ENCODE measurements at places on chromosomes 12 and 14.

GRCh38 chr12:76307083-76307482 is 41.1 kb downstream of the BBS10 start:
- DNase-seq = no peak

DNA sequence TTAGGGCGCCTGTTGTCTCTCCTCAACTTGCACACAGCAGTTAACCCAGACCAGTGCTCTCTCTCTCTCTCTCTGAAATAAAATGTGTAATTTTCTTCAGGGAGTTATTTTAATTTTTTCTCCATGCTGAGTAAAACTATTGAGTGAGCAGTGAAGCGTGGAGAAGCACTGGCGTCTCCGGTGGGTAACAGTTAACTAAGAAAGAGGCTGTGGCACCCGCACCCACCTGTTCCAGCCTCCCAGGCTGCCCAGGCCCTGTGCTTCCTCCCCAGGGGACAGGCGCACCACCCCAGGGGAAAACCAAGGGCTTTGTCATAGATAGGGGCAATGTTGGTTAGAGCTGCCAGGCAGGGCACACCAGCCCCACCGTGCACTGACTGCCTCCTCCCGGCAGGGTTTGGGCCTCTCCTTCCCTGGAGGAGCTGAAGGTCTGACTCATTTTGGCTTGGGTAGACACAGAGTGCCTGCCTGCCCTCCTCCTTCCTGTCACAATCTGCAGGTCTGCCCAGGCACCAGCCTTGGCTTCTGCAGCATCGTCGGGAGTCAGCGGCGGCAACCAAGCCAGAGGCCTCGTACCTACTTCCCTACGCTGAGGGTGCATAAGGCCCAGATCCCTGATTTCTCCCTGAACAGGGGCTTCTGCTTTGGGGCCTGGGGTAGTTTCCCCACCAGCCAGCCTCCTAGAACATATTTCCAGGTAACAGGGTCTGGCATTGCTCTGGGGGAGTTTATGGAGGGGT is 3.9 kb downstream of the HOXC5 start:
- no peak for DNase-seq

- no peak for DNase-seq
Measured at GRCh38 chr12:100576331-100577036, 3.0 kb downstream of the GAS2L3 start.

DNA sequence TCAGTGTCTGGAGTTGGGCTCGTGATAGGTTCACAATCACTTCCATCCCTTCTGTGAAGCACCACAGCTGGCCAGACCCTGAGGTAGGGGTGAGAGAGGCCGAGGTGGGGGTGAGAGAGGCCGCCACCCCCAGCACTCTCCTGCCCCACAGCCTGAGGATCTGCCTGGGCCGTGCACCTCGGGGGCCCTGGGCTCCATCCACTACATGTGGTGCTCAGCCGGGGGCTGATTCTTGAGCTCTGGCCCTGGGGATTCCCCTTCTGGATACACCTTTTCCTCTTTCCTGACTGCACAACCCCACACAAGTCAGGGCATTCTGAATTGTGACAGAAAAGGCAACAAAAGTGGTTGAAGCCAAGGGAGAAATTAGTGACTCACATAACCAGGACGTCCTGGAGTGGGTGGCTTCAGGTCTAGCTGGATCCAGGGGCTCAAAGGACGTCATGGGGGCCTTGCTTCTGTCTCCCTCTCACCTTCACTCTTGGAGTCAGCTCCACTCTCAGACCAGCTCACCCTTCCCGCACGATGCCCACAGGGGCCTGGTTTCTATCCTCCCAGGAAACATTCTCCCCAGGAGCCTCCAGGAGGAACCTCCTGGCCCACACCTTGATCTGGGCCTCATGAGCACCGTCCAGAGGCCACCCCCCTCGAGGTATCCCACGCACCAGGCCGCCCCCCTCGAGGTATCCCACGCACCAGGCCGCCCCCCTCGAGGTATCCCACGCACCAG is 12.1 kb upstream of the FBRSL1 start:
- no peak for DNase-seq

DNA sequence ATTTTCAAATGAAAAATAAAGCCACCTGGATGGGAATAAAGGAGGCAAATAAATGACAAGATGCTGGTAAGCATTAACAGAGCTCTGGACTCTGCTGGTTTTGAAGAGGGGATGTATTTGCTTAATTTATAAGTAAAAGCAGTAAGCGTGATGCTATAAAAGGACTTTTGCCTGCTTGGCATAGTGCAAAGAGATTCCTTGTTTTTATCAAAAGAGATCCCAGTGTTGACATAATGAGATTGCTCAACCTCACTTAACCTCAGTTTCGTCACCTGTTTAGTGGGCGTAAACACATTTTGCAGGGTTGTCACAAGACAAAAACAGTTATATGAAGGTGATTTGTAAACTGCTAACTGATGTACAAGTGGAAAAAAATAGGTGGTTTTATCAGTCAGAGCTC is 13.8 kb downstream of the ASCL1 start:
- DNase-seq = no peak

GRCh38 chr12:84793558-84794367 is 118.8 kb downstream of the SLC6A15 start:
- DNase-seq = no peak

DNA sequence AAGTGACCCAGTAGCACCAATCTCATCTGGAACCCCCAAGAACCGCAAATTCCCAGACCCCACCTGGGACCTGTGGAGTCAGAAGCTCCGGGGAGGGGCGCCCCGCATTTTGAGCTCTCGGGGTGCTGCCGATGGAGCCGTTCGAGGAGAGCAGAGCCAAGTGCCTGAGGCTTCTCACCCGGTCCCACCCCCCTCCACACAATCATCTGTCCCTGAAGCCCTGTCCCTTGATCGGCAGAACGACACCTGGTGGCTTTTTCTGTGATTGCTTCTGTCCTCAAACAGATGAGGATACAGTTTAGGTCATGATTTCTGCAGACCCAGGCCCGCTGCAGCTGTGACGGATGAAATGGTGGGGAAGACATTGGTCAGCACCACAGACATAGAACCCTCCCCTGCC is 74.7 kb downstream of the NOC4L start:
- peak; percentile 76 for DNase-seq

GRCh38 chr12:11685716-11686115 is 36.2 kb downstream of the ETV6 start:
- DNase-seq = no peak

DNA sequence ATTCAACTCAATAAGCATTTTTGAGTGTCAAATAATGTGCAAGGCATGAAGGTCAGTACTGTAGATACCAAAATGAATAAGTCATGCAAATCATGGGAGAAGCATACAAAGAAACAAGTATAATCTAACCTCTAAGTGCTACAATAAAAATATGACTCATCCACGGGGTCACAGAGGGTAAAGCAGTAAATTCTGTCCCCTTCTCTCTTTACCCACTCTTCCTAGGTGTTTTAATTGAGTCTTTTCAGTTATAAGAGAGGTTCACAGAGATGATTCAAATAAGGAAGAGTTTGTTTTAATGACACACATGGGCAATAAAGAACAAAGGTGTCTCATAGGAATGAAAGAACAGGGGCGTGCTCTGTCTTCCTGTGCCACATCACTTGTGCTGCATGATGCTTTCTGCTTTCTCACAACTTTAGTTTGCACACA is 71.5 kb upstream of the DAAM1 start:
- DNase-seq = no peak

- no peak for DNase-seq
Measured at GRCh38 chr14:76882651-76883050, 56.4 kb downstream of the LRRC74A start.

DNA sequence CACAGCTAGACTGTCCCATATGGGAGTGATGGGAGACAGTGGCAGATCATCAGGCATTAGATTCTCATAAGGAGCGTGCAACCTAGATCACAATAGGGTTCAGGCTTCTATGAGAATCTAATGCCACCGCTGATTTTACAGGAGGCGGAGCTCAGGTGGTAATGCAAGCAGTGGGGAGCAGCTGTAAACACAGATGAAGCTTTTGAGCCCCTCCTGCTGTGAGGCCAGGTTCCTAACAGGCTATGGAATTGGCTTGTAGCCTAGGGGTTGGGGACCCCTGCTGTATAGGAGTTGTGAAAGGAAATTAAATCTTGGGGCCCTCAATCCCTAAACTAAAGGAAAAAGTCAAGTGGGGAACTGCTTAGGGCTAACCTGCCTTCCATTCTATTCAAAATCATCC is 29.6 kb downstream of the ADIPOR2 start:
- no peak for DNase-seq

DNA sequence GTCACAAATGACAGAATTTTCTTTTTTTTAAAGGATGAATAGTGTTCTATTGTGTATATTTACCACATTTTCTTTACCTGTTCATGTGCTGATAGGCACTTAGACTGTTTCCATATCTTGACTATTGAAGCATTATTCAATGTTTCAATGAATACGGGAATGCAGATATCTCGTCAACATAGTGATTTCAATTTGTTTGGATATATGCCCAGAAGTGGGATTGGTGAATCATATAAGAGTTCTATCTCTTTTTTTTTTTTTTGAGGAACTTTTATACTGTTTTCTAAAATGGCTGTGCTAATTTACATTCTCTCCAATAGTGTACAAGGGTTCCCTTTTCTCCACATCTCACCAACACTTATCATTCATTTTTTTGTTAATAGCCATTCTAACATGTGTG is 97.9 kb upstream of the FAR2 start:
- no peak for DNase-seq

DNA sequence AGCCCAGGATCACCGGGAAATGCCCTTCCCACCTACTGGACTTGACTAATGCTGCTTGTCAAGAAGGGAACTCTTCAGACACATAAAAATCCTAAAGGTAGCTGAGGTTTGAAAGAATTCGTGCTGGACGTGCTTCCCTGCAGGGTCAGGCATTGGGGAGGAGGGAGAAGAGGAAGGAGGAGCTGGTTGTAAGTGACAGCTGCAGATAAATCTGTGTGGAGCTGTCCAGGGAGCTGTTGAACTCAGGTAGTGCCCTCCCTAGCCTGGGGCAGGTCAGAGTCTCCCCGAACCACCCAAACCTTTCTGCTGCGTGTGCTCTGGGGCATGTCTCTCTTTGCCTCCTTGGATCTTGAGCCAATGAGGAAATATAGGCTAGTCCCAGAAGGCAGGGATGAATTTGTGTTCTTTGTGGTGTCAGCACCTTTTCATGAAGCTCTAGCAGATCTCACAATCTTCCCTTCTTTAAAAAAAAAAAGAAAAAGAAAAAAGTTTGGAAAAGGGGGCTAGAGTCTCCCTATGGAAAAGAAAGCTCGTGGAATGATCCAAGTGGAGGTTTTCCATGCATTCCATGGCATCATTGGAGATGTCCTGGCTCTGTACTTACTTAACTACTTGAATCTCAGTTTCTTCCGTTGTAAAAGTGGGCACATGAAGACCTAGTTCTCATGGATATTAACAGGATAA is 23.6 kb upstream of the FOS start:
- peak; percentile 90 for DNase-seq

DNA sequence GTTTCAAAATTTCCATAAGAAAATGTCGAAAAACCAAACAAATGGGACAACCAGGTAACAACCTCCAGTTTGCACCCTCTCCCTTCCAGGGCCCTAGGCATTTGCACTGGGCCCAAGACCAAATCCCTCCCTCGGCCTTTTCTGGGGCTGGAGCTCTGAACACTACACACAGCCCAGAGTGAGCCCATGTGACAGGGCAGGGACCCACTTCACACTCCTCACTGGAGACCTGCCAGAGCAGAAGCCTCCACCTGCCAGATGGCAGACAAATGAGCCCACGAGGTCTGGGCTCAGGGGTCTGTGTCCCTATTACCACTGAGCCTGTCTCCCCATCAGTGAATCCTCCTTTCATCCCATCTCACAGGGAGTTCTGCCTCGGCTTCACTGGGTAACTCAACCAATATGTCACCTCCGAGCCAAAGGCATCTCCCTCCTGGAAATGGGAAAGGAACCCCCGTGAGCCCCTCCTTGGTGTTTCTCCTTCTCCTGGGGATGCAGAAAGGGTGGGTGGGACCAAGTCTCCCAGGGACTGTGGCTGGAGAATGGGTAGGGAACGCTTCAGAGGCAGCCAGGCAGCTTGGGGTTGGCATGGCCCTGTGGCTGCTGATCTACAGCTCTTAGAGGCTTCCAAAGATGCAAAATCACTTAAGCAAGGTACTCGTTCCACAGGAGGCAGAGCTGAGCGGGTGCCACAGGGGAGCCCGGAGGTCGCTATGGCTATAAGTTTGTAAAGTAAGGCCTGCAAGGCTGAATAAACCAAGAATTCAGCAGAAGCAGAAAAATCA is 10.6 kb downstream of the VWF start:
- DNase-seq = no peak

- no peak for DNase-seq
Measured at GRCh38 chr14:54344445-54344844, 52.4 kb upstream of the CDKN3 start.

DNA sequence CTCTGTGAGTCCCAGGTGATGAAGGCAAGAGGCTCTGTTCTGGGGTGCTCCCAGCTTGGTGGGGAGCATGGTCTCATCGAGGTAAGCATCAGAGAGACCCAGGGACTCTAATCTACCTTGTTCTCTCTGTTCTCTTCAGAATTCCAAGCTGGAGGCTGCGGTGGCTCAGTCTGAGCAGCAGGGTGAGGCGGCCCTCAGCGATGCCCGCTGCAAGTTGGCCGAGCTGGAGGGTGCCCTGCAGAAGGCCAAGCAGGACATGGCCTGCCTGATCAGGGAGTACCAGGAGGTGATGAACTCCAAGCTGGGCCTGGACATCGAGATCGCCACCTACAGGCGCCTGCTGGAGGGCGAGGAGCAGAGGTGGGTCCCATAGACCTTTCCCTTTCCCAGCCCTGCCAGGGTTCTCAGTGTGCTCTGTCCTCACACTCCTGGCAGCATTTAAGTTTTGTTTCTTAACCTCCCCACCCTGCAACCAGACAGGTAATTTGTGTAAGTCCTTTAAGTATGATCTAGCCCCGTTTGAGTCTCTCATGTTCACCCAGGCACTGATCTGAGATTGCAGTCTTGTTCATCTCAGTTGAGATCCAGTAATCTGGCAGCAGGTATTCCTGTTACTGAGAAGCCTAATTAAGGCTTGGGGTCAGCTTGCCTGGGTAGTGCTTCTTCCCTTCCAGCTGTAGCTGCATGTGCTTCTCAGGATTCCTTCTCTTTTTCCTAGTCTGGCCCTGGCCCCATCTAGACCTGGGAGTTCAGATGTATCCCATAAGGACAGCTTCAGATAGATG is 14.8 kb upstream of the KRT81 start:
- no peak for DNase-seq

GRCh38 chr12:5043589-5044419 is at the start of gene KCNA5:
Gene KCNA5, plus strand, starts transcription at chr12:5043879. Its CDS starts 269 bp downstream, at chr12:5044148.
- no peak for DNase-seq

- DNase-seq = no peak
Measured at GRCh38 chr14:79036441-79036840, 866.3 kb downstream of the NRXN3 start.

DNA sequence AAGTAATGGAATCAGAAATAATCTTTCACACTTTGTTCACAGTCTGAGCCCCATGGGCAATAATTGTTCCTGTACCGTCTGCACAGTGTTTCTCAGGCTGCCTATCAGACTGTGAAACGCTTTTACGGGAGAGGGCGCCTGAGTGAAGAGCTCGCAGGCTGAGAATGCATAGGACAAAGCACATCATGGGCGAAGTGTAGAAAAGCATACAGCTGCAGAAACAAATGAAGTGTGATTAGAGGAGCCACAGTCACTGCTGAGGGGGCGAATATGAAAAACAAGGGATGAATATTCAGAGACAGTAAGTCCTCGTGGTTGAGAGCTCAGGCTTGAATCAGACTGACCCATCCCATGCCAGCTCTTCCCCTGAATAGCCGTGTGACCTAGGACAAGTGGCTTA is 438.4 kb upstream of the DCN start:
- peak; percentile 38 for DNase-seq

GRCh38 chr14:79555429-79555828 is 655.9 kb downstream of the DIO2 start:
- DNase-seq = no peak

Data from T47D (cell line).